ENCODE measurements at places on chromosomes 5 and 9.

- DNase-seq, result no peak
Observed at GRCh38 chr9:98702835-98703380, 5.8 kb downstream of the GABBR2 start.

DNA sequence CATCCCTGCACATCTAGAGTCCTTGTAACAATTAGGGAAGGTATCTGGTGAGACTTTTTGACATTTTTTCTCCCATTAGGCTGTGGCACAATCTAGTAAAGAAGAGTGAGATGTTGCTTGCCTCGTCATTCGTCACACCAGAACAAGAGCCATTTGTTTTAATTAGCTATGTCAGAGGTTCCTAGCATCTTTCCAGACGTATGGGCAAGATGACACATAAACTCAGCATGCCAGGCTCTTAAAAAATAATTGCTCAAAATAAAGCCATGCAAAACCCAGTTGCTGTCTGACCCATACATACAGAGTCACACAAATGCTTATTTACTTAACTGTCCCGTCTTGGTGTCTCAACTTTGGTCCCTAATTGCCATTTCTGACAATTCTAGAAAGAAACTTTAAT lies 125.9 kb downstream of the TRPM3 start:
- DNase-seq, result no peak

DNA sequence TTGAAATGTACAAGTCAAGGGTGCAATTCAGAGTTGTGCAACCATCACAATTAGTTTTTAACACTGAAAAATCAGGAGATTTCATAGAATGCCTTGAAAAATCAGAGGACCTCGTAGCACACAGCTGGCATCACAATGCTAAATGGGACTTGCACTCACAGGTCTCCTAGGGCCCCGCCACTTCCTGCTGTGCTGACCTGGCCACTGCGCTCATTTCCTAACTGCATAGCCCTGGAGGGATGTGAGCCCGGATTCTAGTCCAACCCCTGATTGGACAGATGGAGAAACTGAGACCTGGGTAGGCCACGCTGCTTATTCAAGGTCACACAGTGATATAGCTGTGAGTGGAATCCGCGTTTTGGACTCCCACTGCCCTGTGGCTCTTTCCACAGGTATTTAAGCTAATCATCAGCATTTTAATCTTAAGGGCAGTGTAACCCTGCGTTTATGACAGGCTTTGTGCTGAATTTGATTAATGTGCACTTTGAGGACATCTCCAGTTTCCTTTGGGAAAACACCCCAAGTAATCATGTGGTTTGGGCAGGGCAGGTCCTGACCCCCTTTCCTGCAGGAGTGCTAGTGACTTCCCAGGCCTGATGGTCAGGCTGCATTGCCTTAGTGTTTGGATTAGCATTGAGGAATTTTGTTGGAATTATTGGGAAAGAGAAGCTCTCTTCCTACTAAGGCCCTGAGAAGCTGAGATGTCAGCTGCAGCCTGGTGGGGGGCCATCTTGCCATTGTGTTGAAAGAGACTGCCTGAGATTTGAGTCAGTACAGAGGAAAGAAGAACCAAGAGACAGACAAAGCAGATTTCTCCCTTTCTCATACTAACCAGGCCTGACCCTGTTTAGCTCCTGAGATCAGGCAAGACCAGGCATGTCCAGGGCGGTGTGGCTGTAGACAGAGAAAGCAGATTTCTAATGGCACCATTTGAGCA lies 36.2 kb downstream of the STC2 start:
- DNase-seq, result no peak

- DNase-seq, result no peak
Observed at GRCh38 chr9:124257844-124258606, at the start of gene NEK6. NEK6 (plus strand) TSS chr9:124257949; CDS start chr9:124301965, 44,016 bp downstream.

GRCh38 chr5:133910571-133910970 lies 57.9 kb downstream of the C5orf15 start:
- no peak for DNase-seq

DNA sequence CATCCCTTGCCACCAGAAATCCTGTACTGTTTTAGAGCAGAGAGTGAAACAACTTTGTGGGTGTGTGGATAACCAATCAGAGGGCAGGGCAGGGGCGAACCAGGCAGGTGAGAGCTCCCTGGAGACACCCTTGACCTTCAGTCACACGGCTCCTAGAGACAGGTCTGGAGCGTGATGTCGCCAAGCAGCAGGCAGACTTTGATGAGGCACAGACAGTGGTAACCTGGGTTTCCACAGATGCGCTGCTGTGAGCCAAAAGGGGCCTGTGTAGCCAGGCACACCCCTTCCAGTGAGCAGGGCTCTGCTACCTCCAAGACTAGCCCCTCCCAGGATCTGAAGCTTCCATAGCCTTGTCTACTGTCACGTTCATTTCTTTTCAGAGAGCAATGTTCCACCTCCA lies 317.8 kb upstream of the ADCY2 start:
- no peak for DNase-seq

- no peak for DNase-seq
Observed at GRCh38 chr5:127419683-127420257, 97.7 kb upstream of the PRRC1 start.

DNA sequence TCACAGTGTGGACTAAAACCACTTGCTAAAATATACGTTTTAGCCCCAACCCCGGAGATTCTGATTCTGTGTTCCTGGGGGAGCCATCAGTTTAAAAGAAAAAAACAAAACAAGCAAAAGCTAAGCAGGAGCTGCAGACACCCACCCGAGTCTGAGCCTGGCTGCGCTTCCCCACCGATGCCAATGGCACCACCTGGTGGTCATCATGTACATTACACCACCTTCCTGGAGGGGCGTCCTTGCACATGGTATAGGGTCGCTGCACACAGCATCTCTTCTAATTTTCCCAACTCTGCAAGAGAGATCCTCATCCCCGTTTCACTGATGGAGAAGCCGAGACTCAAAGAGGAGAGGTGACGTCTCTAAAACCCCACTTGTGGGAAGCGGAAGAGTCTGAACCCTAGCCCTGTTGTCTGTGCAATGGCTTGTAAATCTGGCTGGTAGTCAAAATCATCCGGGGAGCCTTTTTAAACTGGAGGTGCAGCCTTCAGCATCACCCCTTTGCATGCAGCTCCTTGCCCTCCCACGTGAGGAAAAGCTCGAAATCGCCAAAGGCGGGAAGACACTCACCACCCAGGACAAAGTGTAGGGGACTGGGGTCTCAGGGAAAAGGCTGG lies 23.1 kb upstream of the CNOT6 start:
- DNase-seq, result peak; percentile 17

GRCh38 chr5:141636106-141636412 lies 590 bp downstream of the HDAC3 start:
- no peak for DNase-seq

GRCh38 chr5:102713278-102713677 lies 41.8 kb upstream of the PAM start:
- DNase-seq, result no peak

DNA sequence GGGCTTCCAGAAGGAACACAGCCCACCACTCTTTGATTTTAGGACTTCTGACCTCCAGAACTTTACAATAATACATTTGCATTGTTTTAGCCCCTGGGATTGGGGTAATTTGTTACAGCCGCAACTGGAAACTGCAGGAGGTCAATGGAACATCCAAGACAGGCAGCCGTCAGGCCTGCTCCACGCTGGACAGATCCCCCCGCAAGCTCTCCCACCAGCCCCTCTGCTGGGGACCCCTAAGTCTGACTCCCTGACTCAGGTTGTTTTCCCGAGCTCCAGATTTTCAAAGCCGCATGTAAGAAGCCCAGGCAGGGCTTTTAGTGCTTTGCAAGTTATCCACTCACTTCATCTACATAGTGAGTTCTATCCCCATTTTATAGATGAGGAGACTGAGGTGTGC lies 127.6 kb downstream of the PAX5 start:
- DNase-seq, result no peak
